CD4-positive, alpha-beta T cell (primary cell): ENCODE measurements at places on chromosomes 5 and 9.

- DNase-seq = no peak
Observed at GRCh38 chr9:26296910-26297572, 595.6 kb downstream of the CAAP1 start.

DNA sequence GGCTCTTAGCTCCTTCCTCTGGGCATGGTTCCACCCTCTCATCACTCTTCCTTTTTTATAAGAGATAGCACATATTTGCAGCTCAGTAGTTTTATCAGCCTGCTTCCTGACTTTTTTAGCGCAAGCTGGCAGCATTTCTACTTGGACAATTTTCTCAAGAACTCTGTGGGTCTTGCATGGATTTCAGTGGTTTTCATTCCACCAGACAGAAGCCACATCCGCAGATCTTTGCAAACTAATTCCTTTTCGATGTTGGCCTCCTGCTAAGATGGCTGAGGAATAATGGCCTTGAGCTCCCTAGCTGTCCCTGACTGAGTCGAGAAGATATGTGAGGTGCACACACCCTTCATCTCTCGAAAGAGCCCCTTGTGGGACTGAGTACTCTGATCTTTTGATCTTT is 49.5 kb downstream of the GALNT12 start:
- DNase-seq = no peak

GRCh38 chr5:151405334-151406160 is 41.9 kb upstream of the SLC36A1 start:
- no peak for DNase-seq

- DNase-seq = no peak
Observed at GRCh38 chr9:130576176-130576575, 3.2 kb upstream of the FUBP3 start.

DNA sequence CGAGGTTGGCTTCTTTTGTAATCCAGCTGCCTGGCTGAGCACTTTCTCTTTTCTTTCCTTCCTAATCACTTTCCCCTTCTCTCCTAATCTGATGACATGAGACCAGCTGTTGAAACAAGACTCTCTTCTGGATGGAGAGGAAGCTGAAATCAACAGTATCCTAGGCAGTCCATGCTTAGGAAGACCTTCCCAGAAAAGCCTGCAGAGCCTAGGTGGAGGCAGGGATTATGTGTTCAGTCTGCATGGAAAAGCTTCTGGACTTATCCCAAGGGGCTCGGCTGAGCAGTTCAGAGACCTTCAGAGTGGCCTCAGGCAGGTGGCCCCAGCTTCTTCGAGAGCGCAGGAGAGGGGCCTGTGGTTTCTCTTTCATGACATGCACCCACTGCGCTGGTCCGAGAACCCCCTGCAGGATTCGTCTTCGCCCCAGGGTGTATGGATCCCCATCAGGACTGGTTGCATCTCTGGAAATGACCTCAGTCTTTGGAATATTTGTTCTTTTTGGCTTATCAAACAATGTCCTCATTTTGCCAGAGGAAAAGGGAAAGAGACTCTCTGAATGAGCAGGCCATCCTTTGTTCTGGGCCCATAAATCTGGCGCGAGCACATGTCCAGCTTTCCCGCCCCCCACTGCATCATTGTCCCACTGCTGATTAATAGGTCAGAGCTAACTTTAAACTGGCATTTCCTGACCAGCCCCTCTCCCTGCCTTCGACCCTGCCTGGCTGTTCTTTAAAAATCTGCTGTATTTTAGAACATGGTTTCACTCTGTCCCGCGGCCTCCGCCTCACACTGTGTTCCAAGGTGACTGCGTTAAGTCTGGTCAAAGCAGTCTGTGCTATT is 177.9 kb upstream of the KLF4 start:
- no peak for DNase-seq

DNA sequence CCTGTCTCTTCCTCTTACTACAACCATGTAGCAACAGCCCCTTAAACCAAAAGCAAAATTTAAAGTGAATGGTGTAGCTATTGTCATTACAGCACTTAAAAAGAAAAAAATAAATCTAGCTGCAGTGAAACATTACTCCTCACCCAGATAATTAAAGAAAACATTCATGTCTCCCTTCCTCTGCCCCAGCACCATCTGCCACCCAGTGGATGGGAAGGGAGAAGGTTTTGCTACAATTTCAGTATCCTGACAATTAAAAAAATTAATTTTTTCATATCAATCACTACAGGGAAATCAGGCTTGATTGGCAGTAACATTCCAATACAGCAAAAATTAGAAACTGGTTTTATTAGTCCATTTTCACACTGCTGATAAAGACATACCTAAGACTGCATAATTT is 147.4 kb upstream of the PUM3 start:
- no peak for DNase-seq

DNA sequence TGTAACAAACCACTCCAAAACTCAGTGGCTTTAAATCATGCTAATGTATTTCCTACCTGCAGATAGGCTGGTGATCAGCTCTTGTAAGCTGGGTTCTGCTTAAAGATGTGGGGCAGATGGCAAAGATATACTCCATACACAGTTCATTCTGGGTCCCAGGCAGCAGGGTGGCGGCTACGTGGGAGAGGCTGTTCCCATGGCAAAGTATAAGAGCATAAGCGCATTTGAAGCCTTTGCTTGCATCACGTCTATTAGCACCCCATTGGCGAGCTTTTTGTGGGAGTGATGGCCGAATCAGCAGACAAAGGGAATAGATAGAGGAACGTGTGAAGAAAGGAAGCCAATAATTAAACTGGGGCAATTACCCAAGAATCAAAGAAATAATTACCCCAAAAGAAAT is 523.1 kb downstream of the SPATA31D1 start:
- no peak for DNase-seq

DNA sequence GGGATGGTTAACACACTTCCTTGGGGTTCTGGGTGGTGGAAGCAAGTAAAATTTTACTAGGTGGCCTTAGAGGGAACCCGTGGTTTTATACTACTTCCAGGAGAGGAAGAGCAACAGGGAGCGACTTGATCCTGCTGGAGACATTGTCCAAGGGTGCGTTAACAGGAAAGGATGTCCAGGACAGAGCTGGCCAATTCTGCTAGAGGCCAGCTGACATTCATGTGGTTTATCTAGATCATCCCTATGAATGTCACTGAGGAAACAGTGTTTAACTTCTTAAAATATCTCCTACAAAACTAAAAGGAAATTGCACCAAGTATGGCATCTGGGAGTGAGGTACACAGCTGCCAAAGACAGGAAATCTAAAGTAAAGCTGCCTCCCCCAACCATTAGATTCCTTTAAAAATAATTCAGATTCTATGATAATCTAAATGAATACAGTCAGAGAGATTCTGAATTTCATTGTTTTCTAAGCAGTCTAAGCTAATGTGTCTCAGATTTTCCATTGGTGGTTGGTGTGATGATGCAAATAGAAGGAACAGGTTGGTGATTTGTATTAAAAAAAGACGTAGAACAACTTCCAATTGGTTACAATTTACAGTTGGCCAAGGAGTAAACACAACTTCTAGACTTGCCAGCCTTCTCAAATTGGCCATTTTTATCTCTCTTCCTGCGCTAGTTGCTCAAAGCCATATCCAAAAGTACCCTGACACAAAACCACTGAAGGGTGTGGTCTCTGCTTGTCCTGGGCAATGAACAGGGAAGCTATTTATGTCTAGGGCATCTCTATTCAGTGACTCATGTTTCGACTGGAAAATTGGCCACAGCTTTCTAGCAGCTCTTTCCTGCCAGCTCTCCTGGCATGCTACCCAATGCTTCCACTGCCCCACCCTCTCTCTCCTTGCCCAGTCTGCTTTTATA is 574.7 kb upstream of the MEF2C start:
- no peak for DNase-seq

- no peak for DNase-seq
Observed at GRCh38 chr5:123874600-123875201, 362.7 kb downstream of the CSNK1G3 start.

DNA sequence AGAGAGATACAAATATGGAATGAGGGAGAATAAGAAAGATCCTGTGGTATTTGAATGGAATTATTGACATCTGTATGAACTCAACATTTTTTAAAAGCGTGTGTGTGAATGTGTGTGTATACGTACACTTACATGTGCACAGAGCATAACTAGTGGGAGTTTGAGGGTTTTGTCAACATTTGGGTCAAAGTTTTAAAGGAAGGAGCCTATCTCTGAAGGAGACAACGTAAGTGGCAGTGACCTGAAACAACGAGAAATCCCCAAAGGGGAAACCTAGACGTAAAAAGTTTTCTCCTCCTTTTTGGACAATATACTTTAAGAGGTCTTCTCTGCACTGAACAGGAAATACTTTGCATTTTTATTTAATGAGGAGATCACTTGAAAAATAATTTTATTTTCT is 40.2 kb upstream of the DTWD2 start:
- DNase-seq = no peak

DNA sequence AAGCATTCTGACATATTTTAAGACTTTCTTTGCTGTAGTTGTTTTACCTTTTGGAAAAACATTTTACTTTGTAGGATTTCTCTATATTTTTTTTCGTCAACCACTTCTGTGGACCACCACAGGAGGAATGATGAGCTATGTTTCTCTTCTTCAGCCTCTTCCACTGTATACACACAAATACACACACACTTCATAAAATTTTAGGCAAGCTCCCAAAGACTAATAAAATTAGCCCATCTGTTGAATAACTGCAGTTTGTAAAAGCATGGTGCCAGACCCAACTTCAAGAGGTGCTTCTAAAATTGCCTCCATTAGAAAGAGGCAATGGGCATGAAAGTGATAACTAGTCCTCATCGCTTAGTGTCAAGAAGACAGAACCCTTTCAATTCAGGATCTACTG is 4.1 kb upstream of the CEP120 start:
- DNase-seq = no peak

DNA sequence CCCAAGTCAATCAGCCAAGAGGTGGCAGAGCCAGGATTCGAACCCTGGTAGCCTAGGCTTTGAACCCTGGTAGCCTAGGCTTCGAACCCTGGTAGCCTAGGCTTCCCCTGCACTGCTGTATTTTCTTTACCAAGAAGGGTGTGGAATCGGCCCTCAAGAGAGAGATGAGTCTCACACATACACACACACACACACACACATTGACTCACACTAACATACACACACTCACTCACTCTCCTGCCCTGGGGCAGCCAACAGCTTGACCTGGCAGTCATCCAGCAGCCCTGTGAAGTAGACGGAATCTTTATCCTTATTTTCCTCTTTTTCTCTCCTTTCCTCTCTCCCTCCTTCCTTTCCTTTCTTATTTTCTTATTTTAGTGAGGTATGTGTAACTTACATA is 55.4 kb upstream of the RPL26L1 start:
- DNase-seq = no peak

GRCh38 chr5:71587766-71588532 is 809 bp downstream of the MCCC2 start:
- DNase-seq = no peak

- DNase-seq = no peak
Observed at GRCh38 chr5:33372721-33373472, 67.9 kb upstream of the TARS1 start.

DNA sequence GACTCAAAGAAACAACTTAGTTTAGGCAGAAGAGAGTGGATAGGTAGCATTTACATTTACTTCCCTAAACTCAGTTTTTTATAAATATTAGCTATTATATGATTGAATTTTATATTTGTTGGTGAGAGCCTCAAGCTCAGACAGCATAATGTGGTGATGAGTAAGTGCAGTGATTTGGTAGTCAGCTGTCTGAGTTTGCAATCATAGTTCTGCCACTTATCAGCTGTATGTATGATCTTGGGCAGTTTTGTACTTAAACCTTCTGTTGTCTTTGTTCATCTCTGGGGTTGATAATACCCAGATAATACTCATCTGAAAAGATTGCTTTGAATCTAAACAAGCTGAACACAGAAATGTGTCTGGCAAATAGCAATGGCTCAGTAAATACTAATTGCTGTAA is 108.8 kb downstream of the ANXA1 start:
- no peak for DNase-seq

- DNase-seq = no peak
Observed at GRCh38 chr5:80399526-80400239, 8.2 kb upstream of the ZFYVE16 start.

DNA sequence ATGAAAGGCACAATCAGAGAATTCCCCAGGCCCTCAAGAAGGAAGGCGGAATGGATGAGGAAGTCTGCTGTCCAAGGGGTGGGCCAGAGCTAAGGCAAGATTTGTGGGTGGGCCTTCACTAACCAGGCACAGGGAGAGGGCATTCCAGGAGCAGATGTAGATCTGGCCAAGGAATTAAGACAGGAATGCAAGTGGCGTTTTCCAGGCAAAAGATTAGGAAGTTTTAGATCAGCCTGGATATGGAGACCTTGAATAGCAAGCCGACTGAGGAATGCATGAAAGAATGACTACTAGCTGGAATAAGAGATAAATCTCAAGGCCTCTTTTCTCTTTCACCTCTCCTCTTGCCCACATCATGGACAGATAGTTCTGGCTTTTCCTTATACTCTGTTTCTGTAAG is 68.5 kb downstream of the GHR start:
- no peak for DNase-seq

GRCh38 chr5:171201310-171201709 is 107.7 kb upstream of the TLX3 start:
- no peak for DNase-seq

DNA sequence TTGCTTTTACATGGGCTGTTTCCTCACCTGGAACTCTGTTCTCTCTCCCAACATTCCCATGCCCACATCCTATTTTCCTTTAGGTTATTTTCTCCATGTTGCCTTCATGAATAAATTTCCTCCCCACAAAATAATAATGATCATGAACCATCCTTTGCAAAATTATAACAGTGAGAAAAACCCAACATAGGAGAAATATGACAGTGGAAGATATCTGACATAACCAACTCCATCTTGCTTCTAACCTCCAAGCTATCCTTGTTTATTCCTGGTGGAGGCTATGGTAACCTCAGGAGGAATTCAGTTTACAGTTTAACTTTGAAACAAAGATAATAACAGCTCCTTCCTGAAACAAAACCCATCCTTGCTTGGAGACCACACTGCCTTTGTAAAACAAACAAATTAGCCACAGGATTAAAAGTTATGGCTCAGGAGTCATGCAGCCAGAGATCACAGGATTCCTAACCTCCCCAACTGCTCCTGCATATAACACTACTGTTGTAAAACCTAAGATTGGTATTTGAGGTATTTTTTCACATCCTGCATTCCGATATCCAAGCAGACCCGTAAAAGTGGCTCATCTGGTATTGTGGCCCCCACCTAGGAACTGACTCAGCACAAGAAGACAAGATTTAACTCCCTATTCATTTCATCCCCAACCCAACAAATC is 212.4 kb downstream of the TRIM32 start:
- DNase-seq = no peak

DNA sequence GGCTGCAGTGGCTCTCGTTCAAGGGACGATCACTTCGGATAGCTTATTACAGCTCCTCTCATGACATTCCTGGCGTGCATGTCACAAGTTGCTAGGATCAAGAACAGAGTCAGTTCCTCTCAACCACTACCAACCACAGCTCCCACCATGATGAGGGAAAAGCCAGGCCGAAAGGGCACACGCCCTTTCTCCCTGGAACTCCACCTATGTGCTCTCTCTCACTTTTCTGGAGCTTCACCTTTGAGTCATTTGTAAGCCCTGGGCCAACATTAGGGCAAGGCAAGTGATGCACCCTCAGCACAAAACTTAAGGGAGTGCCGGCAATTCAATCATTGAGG is 1.6 kb downstream of the SPACA9 start:
- DNase-seq = no peak

- DNase-seq = no peak
Observed at GRCh38 chr5:58453306-58453705, 6.6 kb downstream of the PLK2 start.

GRCh38 chr5:113183694-113184093 is 207.1 kb downstream of the DCP2 start:
- no peak for DNase-seq

- DNase-seq = no peak
Observed at GRCh38 chr9:105067895-105068580, 140.1 kb upstream of the ABCA1 start.
